ENCODE measurements at places on chromosomes 11 and 22. TPM values are rescaled to one million over a fixed set of nuclear protein-coding genes. Genes with fewer than 3 reads are reported as not detected.

The RASL10A gene
- total RNA-seq, result not detected

The IL17REL gene
- under 0.01 TPM for total RNA-seq

The MFNG gene
- under 0.01 TPM for total RNA-seq

The ANO1 gene
- total RNA-seq, result 0.26 TPM

Data from fibroblast of lung (primary cell).